ENCODE measurements at places on chromosomes 6 and 20. TPM values are rescaled to one million over a fixed set of nuclear protein-coding genes. Genes with fewer than 3 reads are reported as not detected.
A peak's percentile ranks its signal among the peaks of the same experiment; 100 is the strongest.

DNA sequence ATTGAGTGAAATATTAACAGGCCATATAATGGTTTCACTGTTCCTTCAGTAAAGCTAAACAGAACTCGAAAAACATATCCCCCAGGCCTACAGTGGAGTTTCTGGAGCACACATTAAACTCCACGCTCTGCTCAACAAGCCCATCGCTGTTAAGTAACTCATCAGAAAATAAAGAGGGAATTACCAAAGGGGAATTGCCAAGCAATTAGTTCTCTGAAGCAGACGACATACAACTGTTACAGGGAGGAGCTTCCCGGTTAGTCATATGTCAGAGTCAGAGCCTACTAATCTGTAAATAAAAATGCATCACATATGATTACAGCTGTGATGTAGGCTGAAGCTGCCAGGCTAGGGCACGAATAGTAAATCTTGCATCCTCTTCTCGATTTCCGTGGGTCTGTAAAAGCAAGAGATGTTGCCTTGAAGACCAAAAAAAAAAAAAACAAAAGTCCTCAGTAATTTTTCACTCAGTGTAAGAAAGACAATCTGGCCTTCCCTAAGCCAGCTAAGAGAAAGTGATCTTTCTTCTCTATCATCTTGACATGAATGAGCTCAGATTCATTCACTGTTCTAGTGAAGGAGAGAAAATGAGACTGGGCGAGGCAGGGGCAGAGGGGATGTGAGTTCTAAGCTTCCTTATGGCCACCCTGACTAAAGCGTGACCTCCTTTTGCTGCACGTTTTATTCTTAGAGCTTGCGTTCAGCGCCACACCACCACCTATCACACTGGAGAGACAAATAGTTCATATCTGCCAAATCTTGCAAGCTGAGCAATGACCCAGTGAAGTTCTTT lies 13.8 kb downstream of the ATXN1 start:
- peaks cover 33% of the 10 kb centered on the region for H3K4me1 ChIP-seq
- no peak for DNase-seq
- no peak overlapping the region for H3K4me3 ChIP-seq
- no peaks in the 10 kb centered on the region for H3K27me3 ChIP-seq
- H3K36me3 ChIP-seq, result no peaks in the 10 kb centered on the region

DNA sequence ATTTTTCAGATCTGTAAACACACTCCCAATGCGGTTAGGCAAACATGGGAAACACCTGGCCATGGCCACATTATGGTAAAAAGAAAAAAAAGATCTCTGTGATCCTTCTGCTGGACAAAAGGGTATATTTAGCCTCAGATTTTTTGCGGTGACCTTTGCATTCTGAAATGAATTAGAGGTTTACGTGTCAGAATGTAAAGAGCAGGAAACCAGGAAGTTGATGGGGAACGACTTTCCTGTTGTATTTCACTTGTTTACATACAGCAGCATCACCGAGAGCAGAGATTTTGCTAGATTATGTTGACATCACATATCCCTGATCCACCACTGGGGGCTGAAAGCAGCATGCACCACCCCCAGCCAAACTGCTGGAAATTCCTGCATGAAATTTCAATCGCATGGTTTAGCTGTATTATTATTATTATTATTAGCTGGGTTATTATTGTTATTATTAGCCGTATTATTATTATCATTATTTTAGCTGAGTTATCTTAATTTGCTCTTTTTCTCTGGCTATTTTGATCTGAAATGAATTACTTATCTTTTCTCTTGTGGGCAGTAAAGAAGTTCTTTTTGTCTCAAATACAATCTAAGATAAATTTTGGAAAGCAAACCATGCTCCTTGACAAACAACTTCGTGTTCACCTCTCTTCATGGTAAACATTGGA lies 189.4 kb downstream of the ZFP64 start:
- H3K4me3 ChIP-seq, result no peak overlapping the region
- H3K27me3 ChIP-seq, result no peaks in the 10 kb centered on the region
- no peak for DNase-seq
- H3K36me3 ChIP-seq, result no peaks in the 10 kb centered on the region
- peaks cover 9% of the 10 kb centered on the region for H3K4me1 ChIP-seq

DNA sequence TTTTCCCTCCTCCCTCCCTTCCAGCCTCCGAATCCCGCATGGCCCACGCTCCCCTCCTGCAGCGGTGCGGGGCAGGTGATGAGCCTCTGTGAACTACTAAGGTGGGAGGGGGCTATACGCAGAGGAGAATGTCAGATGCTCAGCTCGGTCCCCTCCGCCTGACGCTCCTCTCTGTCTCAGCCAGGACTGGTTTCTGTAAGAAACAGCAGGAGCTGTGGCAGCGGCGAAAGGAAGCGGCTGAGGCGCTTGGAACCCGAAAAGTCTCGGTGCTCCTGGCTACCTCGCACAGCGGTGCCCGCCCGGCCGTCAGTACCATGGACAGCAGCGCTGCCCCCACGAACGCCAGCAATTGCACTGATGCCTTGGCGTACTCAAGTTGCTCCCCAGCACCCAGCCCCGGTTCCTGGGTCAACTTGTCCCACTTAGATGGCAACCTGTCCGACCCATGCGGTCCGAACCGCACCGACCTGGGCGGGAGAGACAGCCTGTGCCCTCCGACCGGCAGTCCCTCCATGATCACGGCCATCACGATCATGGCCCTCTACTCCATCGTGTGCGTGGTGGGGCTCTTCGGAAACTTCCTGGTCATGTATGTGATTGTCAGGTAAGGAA lies at the start of gene OPRM1:
TSS of gene OPRM1 (plus strand) at position 10 of the 612 bp plus-strand sequence. CDS start at position 315, 305 bp downstream.
- no peak within 1 kb of the TSS for H3K4me3 ChIP-seq
- no peaks in the 10 kb centered on the region for H3K36me3 ChIP-seq
- no peaks in the 10 kb centered on the region for H3K27me3 ChIP-seq
- peaks cover 5% of the 10 kb centered on the region for H3K4me1 ChIP-seq

GRCh38 chr6:35224720-35225119 lies 11.0 kb downstream of the SCUBE3 start:
- no peaks in the 10 kb centered on the region for H3K36me3 ChIP-seq
- no peak for DNase-seq
- no peak overlapping the region for H3K4me3 ChIP-seq
- no peak overlapping the region for H3K27ac ChIP-seq

GRCh38 chr6:12401200-12401599 lies 111.0 kb downstream of the EDN1 start:
- H3K27me3 ChIP-seq, result no peaks in the 10 kb centered on the region
- peaks cover 6% of the 10 kb centered on the region for H3K36me3 ChIP-seq
- H3K4me1 ChIP-seq, result peaks cover 9% of the 10 kb centered on the region
- no peak for DNase-seq

- H3K4me3 ChIP-seq, result no peak overlapping the region
- no peaks in the 10 kb centered on the region for H3K27me3 ChIP-seq
- no peak overlapping the region for H3K27ac ChIP-seq
- H3K36me3 ChIP-seq, result no peaks in the 10 kb centered on the region
Measured at GRCh38 chr20:6618051-6618450, 149.4 kb upstream of the BMP2 start.

GRCh38 chr6:168222115-168223043 lies 97.2 kb downstream of the DACT2 start:
- H3K27ac ChIP-seq, result no peak overlapping the region
- peaks cover 94% of the 10 kb centered on the region for H3K27me3 ChIP-seq
- H3K4me3 ChIP-seq, result no peak overlapping the region
- DNase-seq, result no peak
- no peaks in the 10 kb centered on the region for H3K36me3 ChIP-seq
- no peaks in the 10 kb centered on the region for H3K4me1 ChIP-seq

DNA sequence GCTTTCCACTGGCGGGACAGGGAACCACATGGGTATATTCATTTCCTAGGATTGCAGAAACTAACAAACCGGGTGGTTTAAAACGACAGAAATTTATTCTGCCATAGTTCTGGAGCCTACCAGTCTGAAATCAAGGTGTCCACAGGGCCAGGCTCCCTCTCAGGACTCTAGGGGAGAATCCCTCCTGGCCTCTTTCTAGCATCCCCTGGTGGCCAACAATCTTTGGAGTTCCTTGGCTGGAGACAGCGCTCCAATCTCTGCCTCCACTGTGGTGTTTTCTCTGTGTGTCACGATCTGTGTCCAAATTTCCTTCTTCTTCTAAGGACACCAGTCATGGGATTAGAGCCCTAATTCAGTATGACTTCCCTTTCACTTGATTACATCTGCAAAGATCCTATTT lies 95.0 kb downstream of the SCML4 start:
- H3K4me3 ChIP-seq, result no peak overlapping the region
- no peak for DNase-seq
- H3K36me3 ChIP-seq, result no peaks in the 10 kb centered on the region
- no peaks in the 10 kb centered on the region for H3K4me1 ChIP-seq

DNA sequence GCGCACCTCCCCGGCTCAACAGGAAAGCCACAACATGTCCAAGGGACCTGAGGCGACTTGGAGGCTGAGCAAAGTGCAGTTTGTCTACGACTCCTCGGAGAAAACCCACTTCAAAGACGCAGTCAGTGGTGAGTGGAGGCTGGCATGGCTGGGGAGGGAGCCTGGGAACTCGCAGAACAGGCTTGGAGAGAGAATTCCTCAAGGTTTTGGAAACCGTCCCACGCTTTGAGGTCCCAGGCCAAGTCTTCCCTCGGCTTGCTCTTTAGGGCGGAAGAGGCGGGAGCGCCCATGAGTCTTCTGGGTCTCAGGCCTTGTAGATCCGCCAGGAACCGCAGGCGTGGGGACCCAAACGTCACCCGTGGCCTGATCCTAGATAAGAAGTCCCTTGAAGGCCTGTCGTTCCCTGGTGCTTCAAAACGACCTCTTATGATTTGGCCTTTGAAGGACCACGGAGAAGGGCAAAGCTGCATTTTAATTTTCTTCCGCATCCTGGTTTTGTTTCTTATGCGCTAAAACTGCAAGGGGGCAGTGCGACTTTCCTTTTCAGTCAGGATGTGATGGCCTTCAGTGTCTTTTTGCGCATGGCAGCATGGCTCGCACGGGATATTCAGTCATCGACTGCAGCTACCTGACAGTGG lies 2.0 kb downstream of the LAMP5 start:
- H3K27me3 ChIP-seq, result no peaks in the 10 kb centered on the region
- H3K4me3 ChIP-seq, result no peak overlapping the region
- no peak overlapping the region for H3K27ac ChIP-seq
- H3K4me1 ChIP-seq, result no peaks in the 10 kb centered on the region
- no peaks in the 10 kb centered on the region for H3K36me3 ChIP-seq
- no peak for DNase-seq

DNA sequence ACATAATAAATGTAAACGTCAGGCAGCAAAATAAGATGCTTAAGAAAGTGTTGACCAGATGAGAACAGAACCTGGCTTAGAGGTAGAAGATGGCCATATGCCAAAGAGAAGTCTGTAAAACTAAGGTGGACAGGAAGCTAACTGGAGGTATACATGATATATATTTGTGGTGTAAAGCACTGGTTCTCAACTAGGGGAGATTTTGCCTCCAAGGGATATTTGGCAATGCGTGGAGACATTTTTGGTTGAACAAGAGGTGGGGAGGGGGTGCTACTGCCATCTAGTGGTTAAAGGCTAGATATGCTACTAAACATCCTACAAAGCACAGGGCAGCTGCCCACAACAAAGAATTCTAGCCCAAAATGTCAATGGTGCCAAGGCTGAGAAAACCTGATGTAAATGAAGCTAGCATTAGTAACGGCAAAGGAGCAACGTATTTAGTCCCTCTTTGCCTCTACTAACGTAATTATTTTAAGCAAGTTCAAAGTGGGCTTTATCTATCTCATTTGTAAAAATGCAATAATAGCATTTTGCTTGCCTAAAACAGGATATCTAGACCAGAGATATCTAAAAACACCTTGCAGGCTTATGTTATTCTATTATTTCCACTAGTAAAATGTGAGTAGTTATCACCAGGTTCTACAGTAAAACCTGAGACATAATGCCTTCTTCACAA lies 182.6 kb downstream of the RNGTT start:
- H3K4me1 ChIP-seq, result peaks cover 5% of the 10 kb centered on the region
- H3K27ac ChIP-seq, result no peak overlapping the region
- no peak overlapping the region for H3K4me3 ChIP-seq
- DNase-seq, result peak; percentile 91

DNA sequence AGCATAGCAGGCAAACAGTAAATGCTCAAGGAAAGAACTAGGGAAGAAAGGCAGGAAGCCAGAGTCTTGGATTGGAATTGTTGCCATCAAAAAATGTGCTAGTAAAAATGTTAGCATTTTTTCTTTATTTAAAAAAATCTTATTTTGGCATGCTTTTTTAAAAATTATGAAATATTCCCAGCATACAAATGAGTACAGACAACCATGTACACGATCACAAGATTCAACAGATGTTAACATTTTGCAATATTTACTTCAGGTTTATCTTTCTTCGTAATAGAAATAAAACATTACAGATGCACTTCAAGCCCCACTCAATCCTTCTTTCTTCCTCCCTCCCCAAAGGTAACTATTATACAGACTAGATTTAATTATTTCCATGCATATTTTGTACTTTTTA lies 27.4 kb upstream of the NOP56 start:
- DNase-seq, result no peak
- no peak overlapping the region for H3K4me3 ChIP-seq
- peaks cover 13% of the 10 kb centered on the region for H3K4me1 ChIP-seq
- no peak overlapping the region for H3K27ac ChIP-seq
- H3K36me3 ChIP-seq, result no peaks in the 10 kb centered on the region

DNA sequence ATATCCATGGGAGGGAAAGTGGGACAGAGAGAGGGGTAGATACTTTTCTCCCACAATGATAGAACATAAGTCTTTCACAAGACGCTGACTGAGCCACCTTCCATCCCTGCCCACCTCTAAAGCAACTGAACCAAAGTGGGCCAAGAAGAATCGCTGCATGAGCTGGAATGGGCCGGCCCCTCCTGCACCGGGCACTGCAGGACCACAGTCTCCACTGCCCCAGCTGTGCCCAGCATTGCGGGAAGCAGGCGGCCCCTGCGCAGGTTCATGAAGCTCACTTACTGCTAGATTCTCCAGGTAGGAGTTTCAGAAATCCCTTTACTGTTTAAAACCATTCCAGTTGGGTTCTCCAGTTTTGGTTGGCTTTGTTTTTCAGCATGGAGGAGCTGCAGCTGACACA lies 32.0 kb upstream of the CST7 start:
- no peaks in the 10 kb centered on the region for H3K27me3 ChIP-seq
- H3K36me3 ChIP-seq, result no peaks in the 10 kb centered on the region
- no peaks in the 10 kb centered on the region for H3K4me1 ChIP-seq
- no peak for DNase-seq
- H3K4me3 ChIP-seq, result no peak overlapping the region
- no peak overlapping the region for H3K27ac ChIP-seq

The BIRC7 gene
- total RNA-seq, result not detected

The SLC25A27 gene
- 36.9 TPM for total RNA-seq

The OTOR gene
- not detected for total RNA-seq

Measured in MCF 10A (cell line).